ENCODE measurements at places on chromosomes 5 and 9. TPM values are rescaled to one million over a fixed set of nuclear protein-coding genes. Genes with fewer than 3 reads are reported as not detected.

Gene FCN2
- polyA plus RNA-seq = not detected

Gene FOXD1
- 7.5 TPM for polyA plus RNA-seq

Gene MRPL22
- polyA plus RNA-seq = 47.3 TPM

Gene TBC1D9B
- polyA plus RNA-seq = 47.9 TPM

Gene LSM11
- polyA plus RNA-seq = 2.5 TPM

Gene PLPP7
- polyA plus RNA-seq = 0.57 TPM

Gene DOLPP1
- 13.2 TPM for polyA plus RNA-seq

Gene BTNL3
- not detected for polyA plus RNA-seq

- DNase-seq = no peak
Measured at GRCh38 chr5:73265641-73266040, 92.6 kb downstream of the TMEM174 start.

DNA sequence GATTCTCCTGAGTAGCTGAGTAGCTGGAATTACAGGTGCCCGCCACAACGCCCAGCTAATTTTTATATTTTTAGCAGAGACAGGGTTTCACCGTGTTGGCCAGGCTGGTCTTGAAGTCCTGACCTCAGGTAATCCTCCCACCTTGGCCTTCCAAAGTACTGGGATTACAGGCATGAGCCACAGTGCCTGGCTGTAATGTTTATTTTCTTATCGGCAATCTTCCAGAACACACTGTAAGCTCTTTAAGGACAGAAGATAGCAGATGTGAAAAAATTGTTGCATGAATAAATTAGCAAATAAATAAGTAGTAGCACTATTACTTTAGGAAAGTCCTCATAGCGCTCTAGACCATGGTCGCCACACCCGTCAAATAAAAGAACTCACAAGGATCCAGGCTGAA, 100.5 kb downstream of the ENC1 start:
- DNase-seq = no peak

DNA sequence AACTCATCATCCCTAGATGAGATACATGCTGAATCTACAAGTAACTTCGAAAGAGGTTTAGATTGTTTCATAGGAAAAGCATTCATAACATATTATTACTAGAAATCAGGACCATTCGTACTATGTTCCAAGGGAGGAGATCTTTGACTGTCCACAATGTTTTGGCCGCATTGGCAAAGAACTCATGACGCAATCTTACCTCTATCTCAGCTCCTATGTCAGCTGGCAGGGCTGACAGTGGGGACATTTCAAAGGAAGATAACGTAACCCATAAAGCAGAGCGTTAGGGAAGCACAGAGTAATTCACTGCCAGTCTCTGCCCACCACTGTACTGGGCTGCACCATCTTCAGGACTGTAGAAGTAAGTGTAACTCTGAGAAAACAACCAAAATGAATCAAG, 69.7 kb downstream of the EFNA5 start:
- no peak for DNase-seq

- DNase-seq = no peak
Measured at GRCh38 chr9:13992138-13993088, 321.5 kb downstream of the NFIB start.

DNA sequence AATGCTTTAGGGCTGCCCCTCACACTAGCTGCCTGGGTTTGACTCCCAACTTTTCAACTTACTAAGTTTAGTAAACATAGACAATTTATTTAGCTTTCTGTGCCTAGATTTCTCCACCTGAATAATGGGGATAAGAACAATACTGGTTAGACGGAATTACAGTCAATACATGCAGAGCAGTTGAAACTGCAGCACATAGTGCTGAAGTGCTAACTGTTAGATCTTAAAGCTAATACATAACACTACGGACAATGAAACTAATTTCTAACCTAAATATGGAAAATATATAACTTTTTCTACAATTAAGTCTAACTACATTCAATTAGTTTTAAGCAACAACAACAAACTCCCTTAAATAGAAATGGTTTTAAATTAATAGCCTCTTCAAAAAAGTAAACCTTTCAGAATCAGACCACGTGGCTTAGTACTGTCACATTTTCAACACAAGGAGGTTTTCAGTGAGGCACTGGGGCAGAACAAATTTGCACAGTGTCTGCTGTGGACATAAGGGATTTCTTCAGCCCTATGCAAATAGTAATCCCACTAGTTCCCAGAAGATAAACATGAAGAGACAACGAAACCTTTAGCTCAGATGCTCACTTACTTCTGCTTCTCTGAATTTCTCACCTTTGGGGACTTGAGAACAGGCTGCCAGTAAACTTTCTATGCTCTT, 293.4 kb downstream of the EDIL3 start:
- no peak for DNase-seq

DNA sequence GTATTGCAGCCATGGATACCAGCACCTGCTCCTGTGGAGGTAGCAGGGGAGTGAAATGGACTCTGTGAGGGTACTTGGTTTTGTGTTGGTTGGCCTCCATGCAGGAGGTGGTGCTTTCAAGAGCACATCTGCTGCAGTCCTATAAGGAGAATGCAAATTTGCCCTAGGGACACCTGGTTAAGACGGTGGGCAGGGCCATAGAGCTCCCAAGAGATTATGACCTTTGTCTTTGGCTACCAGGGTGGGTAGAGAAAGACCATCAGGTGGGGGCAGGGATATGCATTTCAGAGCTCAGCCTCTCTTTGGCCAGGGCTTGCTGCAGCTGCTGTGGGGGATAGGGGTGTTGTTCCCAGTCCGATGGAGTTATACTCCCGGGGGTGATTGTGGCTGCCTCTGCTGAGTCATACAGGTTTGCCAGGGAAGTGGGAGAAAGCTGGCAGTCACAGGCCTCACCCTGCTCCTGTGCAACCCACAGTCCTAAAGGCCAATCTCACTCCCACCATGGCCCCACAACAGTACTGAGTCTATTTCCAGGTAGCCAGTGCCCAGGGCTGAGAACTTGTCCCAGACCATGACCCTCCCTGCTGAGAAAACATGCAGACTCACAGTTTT, 14.0 kb upstream of the PDLIM4 start:
- DNase-seq = no peak

DNA sequence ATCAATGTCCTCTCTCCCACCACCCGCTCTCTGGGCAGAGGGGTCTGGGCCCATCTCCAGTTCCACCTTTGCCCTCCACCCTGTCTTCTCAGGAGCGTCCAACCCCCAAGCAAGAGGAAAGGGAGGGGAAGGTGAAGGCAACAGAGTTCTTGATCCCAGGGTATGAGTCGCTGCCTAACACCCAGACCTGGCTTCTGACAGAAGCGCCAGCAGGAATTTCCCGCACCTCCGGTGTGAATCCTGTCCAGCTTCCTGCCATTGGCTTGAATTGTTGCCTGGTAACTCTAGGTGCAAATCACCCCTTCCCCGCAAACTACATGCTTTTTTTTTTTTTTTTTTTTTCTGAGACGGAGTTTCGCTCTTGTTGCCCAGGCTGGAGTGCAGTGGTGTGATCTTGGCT, 84.2 kb upstream of the IER5L start:
- no peak for DNase-seq

DNA sequence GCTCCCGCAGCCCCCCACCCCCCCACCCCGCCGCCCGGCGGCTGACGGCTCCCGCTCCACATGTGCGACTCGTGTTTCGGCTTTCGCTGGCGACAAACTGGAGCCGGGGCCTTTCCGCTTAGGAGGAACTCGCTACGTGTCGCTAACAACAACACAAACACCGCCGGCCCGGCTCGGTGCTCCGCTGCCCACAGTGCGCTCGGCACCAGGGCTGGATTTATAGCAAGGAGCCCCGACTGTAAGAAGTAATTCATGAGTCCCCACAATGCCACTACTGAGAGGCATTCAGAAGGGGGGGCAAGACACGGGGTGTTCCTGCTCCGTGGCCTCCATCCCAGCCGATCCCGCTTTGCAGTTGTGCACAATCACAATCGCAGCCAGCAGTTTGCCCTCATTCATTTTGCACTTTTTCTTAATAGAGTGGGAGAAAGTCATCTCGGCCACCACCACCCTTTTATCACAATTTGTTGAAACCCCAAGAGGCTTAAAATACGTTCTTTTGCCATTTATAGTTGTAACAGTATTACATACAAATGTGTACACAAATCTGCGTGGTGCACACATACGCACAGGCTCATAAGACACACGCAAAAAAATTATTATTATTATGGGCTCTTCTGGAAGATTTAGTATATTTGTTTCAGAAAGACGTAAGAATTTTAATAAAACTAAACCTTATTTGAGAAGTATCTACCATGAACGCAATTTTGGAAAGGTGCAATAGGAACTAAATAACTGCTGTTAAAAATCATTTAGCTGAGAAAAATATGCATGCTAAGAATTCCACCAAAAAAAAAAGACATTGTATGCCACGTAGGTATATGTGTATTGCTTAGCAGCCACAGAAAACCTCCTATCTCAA, 48.1 kb downstream of the EBF1 start:
- DNase-seq = no peak

DNA sequence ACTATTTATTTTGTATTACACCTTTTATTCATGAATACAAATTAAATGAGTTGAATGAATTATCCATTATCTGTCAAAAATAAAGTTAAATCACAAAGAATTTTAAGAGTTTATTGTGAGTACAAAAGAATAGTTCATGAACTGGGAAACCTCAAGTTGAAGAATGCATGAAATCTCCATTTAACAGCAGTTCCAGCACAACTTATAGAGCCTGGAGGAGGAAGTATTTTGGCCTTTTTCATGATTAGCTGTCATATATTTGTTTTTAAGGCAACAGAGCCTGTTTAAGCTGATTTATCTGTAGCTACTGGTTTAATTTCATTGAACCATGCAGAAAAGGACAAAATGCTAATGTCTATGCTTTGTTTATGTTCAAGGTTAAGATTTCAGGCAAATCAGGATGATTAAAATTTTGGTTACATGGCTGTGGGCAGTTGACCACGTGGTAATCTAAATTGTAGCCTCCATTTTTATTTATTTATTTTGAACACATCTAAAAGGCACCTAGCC, 12.2 kb downstream of the SPINK1 start:
- DNase-seq = no peak

DNA sequence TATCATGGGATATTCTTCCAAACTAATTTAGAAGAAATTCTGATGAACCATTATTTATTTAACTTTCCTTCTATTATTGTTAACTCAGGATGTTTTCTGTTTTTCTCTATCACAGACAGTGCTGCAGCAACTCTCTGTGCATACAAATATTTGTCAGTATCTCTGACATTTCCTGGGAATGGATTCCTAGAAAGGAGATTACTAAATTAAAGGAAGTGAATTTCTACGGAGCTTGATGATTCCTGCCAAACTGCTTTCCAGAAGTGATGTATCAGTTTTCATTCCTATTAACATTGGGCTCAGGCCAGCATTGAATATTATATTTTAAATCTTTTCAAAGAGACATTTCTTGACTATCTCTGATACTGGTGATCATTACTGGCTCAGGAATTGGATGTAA, 26.0 kb upstream of the MAST4 start:
- no peak for DNase-seq

DNA sequence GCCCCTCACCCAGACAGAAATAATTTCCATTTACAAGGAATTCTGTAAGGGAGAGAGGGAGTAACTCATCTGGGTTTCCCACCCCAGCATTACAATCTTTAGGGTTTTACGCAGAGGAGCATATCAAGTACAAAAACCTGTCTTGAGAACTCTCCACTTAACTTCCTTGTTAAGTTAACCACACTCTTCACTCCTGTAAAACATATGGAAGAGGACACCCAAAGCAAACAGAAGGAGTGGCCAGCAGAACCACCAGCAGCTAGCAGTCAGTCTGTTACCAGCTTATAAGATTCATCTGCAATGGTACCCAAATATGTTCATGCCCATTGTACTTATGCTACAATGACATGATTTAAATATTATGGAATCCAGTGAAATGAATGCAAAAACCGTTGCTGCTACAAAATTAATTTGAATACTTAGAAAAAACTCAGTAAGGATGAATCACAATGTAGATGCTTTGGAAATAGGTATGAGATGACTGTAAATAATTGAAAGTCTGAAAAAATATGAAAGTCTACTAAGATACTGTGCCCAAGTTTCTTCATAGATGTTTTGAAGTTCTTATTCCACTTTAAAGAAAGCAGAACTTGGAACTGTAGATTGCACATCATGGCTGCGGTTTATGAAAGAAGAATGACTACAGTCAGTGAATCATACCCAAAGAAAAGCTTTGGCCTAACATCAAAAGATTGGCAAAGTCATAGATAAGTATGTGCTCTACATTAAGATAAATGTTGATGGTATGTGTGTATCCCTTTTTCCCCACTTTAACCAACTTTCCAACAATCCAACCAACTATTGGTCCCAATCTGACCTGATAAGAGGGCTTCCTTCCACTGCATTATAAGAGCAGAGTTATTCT, 233.6 kb downstream of the ACTL7B start:
- DNase-seq = no peak

DNA sequence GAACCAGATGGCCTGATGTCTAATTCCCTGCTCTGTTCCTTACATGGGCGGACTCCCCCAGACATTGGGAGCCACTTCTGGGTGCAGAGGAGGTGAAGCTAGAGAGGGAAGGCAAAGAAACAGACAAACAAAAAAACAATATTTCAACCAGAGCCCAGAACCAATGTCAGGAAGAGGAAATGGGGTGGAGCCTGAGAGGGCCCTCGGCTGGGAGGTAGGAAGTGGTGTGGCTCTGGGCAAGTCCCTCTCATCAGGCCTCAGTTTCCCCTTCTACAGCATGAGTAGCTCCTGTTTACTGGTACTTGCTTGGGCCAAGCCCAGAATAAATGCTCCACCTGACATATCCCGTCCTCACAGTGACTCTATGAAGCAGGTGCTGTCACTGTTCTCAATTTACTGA, 11.1 kb downstream of the SH2D3C start:
- DNase-seq = no peak

DNA sequence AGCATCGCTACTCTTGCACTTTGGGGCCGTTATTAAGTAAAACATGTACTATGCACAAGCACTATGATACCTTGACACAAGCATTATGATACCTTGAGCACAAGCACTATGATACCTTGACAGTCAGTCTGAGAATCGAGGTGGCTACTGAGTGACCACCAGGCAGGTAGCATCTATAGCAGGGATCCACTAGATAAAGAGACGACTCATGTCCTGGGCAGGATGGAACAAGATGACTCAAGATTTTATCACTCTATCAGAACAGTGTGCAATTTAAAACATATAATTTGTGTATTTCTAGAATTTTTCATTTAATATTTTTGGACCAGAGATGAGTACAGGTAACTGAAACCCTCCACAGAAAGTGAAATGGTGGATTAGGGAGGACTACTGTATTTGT, 16.9 kb downstream of the CHSY3 start:
- no peak for DNase-seq

- DNase-seq = no peak
Measured at GRCh38 chr9:125815568-125815967, 68.4 kb downstream of the PBX3 start.

GRCh38 chr5:38585816-38586215, 29.4 kb upstream of the LIFR start:
- DNase-seq = no peak

DNA sequence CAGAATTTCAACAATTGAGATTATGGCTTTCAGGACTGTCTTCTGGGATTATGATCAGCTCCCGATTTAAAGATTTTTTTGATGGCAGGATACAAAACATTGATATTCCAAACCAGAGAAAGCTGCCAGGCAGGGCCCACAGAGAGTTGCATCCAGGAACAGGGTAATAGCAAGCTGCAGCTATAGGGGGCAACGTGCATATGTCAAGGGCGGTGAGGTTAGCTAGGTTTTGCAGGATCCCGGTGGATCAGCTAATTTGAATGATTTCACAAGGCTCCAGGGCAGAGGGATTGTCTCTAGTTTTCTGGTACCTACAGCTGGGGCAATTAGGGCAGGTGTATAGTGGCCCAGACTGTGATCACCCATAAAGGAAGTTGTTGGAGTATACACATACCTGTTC, 339.4 kb downstream of the CHSY3 start:
- no peak for DNase-seq

GRCh38 chr5:167442922-167443321, 848.5 kb upstream of the WWC1 start:
- DNase-seq = no peak

- no peak for DNase-seq
Measured at GRCh38 chr5:37930350-37930749, 90.5 kb upstream of the GDNF start.

Measured in AG04450 (cell line).